AG08395 (cell line): ENCODE measurements at places on chromosomes 7 and 10.

DNA sequence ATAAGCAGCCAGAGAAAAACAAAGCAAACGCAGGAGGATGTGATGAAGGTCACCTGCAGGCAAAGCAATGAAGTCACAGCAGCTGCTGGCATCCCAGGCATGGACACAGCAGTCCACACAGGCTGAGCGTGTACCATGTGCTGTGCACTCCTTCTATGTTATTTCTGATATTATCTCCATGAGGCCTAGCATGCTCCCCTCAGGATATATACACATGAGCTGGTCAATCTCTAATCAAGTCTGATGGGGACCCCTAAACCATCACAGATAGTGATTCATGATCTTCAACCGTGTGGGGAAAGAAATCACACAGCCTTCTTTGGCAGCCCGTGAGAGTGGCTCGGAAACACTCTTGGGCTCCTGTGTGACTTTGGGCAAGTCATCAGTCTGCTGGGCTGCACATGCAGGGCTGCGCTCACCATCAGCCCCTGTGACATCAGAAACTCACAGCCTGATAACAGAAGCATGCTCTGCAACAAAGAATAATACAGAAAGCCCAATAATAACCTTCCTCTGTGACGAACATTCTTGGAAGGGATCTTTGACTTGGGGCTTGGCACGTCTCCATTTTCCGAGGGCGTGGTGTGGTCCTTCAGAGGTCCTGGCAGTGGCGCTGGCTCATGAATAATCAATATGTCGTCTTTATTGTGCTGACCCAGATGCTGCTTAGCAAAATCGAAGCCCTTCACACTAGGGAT is 83.0 kb upstream of the ATP6V0A4 start:
- peak; percentile 63 for DNase-seq

GRCh38 chr7:3955751-3956696 is 655.0 kb downstream of the SDK1 start:
- no peak for DNase-seq

DNA sequence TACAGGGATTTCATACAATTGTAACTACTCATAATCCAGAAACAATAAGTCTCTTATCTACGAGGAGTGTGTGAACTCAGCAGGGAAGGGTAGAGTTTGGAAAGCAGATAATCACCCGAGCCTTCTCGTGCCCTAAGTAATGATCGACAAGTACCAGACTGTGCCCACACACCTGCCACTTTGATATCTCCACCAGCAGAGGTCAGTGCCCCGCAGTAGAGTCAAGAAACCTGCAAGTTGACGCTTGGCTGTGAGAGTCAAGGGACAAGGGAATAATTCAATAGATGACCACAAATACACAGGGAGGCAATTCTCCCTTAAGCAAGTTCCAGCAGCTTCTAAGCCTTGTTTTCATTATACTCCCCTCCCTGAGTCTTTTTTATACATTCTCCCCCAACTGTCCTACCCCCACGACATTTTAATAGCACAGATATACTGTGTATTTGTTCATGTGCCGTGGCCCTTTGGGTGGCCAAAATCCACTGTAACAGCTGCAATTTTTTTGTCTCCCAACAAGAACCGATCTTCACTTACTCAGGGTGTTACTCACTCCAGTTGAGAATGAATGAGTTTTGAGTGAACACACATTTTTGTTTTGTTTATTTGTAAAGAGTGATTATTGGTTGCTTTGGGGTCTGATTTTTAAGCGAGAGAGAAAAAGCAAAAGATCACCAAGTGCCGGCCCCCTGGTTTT is 106.9 kb upstream of the RHEB start:
- DNase-seq, result peak; percentile 22

DNA sequence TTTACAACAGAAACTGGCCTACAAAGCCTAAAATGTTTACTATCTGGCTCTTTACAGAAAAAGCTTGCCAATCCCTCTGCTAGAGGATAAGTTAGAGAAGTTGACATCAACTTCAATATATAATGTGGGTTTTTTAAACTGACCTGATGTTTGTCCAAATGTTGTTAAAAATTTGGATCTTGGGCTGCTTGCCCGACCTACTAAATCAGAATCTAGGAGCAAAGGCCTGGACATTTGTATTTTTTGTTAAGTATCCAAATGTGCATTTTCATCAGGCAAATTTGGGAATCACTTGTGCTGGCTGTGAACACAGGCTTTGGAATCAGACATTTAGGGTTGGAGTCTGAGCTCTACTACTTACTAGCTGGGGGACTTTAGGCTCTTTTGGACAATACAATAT is 252.7 kb upstream of the CSTF2T start:
- DNase-seq, result no peak

- DNase-seq, result no peak
These were observed 218.4 kb upstream of the PCDH15 start for GRCh38 chr10:55019439-55019838.

DNA sequence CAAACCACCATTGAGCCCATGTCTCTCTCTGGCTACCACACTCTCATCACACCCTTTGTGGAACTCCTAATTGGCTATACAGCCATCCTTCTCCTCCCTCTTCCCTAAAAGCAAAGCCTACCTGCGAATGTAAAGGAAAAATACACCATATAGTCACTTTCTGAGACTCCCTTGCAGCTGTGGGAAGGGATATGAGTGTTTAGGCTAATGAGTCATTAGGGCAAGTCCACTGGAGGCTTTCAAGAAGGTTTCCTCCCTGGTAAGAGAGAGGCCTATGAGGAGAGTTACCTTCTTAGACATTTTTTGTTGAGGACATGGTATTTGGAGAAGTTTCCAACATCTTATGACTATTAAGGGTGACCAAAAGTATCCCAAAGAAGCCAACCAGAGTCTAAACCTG is 4.1 kb upstream of the TMEM243 start:
- DNase-seq, result peak; percentile 18

DNA sequence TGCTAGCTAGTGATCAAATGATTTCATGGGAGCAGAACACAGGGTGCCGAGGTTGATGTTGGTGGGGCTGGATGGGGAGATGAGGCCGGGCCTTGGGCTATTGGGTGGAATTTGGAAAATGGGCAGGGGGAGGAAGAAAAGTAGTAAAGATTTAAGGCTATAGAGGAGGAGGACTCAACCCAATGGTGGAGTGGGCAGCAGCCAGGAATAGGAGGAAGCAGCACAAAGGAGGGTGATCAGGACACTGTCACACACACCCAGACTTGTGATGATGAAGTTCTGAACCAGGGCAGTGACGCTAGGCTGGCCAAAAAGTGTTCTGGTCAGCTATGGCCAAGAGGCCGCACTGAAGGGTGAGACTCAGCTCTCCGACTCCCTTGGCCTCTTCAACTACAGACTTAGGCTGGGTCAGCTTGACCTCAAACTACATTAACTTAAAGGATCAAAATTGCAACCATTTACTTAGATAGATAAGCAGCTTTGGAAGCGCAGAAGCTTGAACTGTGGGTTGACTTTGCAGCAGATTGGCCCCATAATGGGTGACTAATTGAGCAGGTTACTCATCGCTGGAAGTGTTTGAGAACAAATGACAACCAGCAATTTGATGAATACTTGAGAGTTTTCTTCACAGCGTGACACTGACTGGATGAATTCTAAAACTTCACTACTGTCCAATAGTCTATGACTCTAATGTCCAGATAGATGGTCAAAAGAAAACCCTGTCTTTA is 29.4 kb upstream of the GPR26 start:
- peak; percentile 27 for DNase-seq

DNA sequence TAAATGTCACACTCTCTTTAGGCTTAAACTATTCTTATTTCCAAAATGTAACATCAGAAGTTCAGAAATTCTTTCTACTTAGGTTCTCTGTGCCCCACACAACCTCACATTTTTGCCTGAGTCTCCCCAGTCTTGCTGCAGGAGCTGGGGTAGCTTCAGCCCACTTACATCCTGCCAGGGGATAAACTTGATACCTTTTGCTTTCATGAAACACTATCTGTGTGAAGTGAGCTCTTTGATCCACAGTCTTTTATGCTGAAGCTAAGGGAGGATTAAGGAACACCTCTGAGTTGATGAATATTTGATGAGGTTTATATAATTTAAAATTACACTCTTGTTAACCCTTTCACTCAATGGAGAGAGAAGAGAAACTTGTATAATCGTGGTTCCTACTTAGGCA is 341.0 kb downstream of the AUTS2 start:
- DNase-seq, result no peak

DNA sequence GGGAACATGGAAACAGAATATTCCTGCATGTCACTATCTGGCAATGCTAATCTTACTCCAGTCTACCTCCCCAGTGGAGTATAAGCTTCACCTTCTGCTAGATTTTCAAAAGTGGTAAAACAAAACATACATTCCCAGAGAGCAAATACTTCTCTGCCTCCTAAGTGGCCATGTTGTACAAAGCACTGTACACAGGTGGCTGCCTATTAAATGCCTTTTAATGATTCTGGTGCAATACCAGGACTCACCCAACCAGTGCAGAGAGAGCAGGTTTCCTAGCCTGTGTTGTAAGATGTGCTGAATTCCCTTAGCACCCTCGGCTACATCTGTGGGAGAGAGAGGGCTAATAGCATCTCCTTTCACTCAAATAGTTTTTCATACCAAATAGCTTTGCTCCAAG is 684.3 kb upstream of the NRP1 start:
- DNase-seq, result no peak

- DNase-seq, result no peak
These were observed 154.2 kb downstream of the EBF3 start for GRCh38 chr10:129809841-129810240.

GRCh38 chr10:69894156-69894555 is 92.5 kb downstream of the COL13A1 start:
- no peak for DNase-seq

DNA sequence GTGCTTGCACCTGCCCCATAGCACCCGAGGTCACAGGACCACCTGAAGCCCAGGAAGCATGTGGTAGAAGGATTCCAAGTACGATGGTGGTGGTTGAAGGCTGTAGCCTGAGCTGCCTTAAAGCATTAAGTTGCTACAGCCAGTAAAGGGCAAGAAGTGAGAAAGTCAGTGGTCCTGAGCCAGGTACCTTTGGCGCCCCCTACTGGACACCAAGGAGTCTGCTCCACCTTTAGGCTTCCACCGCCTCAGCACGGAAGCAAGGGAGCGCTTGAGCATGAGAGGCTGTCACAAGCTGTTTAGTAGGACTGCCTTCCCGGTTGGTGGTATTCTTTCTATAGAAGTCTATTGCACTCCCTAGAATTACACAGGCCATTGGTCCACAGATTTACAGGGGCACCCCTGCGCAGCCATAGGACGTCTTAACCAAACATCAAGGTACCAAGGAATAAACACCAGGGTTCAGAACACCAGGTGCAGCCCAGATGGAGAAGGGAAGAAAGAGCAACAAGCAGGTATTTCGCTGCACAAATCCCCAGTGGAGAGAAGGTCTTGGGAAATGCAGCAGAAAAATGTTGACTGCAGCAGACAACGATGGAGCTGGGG is 2.2 kb downstream of the CRTAC1 start:
- DNase-seq, result peak; percentile 58

DNA sequence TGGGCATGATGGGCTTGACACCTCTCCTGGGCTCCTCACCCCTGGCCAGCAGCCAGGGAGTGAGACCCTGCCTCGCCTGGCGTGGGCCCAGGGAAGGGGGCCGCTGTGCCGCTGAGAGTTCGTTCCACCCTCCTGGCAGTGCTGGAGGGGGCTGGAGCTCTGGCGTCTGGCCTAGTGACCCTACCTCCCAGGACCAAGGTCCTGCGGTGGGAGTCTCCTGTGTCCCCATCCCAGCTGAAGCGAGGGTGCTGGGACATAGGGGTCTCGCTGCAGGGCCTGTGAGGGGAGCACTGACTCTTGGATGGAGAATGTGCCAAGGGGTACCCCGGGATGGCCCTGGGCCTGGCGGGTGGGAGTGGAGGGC is 1.2 kb downstream of the GTF2IRD1 start:
- no peak for DNase-seq
